Muscle of back (tissue), 13 donors: ENCODE measurements at places on chromosomes 7 and 10.

DNA sequence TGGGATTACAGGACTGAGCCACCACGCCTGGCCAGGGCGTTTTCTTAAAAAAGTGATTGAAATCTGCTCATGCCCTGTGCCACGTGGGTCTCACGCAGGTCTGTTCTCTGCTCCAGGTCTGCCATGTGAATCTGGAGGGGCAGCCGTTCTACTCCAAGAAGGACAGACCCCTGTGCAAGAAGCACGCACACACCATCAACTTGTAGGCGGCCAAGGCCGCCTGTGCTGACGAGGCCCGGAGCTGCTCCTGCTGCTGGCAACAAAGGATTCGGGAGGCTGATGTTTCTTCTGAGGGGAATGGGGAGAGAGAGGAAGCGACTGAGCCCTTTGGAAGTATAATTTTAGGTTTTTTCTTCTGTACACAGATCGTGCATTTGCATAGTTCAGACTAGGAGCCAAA lies 23.6 kb upstream of the BMPR1A start:
- DNase-seq, result no peak

DNA sequence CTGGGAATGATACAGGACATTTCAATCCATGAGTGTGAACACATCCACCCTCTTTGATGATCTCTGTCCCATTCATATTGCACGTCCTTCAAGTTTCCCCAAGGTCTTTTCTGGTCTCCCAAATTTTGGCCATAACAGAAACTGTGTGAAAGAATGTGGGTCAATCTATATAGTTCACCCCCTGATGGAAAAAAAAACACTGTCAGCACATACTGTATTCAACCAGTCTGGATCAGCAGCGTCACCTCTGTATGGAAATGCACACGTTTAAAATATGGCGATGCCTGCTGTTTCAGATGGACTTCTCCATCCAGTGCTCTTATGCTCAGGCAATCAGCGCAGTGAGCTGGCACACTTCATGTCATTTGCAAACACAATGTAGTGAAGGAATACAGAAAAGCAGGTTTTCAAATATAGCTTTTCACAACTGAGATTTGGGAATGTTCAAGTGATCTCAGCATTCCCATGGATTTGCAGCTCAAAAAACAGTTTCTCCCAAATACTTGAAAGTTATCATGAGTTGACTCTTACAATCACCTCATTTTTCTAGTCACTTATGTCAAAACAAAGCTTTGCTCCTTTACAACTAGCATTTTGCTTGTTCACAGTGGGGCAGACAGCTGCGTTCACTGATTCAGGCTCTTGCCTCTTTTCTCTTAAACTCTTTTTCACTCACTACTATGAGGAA lies 61.1 kb downstream of the FAM13C start:
- DNase-seq, result no peak

GRCh38 chr10:3766046-3766756 lies 18.8 kb downstream of the KLF6 start:
- no peak for DNase-seq

- no peak for DNase-seq
Measured at GRCh38 chr7:68718097-68718551, 880.2 kb upstream of the AUTS2 start.

DNA sequence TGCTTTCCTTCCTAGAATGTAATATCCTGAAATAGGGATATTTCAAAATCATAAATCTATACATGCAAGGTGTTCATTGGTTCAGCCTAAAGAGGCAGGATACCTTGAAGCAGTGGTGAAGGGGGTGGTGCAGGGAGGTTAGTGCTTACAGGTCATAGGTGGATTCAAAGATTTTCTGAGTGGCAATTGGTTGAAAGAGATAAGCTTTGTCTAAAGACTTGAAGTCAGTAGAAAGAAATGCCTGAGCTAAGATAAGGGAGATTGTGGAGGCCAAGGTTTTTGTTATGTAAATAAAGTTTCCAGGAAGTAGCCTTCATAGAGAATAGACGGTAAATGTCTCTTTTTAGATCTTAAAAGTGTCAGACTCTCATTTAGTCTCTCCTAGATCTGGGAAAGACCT lies 741.2 kb upstream of the ZWINT start:
- no peak for DNase-seq

- no peak for DNase-seq
Measured at GRCh38 chr10:119319161-119319919, 112.0 kb downstream of the GRK5 start.

DNA sequence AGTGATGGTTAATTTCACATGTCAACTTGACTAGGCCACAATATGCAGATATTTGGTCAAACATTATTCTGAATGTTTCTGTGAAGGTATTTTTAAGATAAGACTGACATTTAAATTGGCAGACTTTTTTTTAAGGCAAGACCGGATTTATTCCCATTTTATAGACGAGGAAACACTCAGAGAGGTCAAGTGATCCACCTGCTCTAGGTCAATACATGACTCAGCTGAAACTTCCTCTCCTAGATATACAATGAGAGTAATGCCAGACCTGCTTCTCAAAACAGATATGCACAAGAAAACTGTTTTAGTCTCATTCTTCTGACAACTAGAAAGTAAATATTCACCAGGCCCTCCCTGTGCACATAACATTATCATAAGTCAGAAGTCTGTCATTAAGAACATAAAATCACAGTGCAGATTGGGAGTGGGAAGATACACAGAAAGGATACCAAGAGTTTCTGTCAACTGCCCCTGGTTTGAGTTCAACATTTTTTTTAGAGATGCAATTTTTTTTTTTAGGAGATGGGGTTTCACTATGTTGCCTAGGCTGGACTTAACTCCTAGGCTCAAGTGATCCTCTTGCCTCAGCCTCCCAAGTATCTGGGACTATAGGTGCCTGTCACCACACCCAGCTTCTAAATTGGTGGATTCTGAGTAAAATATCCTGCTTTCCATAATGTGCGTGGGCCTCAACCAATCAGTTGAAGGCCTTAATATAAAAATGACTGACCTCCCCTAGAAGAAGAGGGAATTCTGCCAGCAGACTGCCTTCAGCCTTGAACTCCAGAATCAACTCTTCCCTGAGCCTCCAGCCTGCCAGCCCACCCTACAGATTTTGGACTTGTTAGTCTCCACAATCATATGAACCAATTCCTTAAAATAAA lies 121.4 kb downstream of the ZFAND4 start:
- no peak for DNase-seq

DNA sequence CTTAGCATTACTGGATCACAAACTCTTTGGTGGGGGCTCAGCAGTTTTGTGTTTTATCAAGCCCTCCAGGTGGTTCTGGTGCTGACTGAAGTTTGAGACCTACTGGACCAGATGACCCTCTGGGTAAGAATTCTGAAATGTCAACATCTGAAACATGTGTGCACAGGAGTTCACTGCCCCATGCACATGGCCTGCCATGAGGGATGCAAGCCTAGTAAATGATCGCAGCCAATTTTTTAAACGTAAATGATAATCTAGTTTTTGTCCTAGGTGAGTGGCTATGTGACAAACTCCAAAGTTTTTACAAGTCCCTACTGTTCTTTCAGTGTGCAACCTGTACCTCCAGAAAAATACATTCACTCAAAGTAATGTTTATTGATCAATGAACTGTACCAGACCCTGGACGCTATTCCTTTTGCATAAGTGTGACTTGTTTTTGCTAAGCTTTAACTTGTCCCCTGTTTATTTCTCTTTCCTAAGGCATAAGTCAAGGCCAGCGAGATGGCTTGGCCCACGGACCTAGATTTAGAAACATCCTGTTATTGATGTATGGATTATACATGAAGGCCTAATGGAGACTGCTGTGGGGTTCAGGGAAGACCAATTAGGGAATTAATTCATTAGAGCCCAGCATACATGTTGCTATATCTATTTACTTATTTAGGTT lies 531.1 kb downstream of the LRMDA start:
- no peak for DNase-seq

GRCh38 chr10:130387936-130388580 lies 251.9 kb downstream of the GLRX3 start:
- DNase-seq, result no peak

DNA sequence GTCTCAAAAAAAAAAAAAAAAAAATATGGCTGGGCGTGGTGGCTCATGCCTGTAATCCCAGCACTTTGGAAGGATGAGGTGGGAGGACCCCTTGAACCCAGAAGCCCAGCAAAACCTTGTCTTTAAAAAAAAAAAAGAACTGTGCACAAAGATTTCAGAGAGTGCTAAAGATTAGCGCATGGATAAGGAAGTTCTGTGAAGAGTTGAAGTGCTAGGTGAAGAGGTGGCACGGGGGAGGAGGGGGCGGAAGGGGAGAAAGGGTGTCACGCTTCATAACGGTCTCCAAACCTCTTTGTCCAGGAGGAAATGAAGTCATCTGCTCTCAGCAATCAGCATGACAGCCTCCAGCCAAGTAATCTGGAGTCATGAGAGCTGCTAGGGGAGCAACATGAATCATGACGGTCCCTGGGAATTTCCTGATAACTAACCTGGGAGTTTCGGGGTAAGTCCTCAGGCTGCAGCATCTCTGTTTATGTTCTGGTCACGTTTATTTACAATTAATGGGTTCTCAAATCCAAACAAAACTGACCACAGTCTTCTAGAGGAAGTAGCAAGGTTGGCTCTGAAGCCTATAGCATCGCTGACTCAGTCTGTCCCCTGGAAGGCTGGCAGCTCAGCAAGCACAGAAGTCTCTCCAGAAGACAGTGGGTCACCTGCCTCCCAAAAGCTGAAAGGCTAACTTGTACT lies 1.9 kb upstream of the PLAU start:
- peak; percentile 63 for DNase-seq

DNA sequence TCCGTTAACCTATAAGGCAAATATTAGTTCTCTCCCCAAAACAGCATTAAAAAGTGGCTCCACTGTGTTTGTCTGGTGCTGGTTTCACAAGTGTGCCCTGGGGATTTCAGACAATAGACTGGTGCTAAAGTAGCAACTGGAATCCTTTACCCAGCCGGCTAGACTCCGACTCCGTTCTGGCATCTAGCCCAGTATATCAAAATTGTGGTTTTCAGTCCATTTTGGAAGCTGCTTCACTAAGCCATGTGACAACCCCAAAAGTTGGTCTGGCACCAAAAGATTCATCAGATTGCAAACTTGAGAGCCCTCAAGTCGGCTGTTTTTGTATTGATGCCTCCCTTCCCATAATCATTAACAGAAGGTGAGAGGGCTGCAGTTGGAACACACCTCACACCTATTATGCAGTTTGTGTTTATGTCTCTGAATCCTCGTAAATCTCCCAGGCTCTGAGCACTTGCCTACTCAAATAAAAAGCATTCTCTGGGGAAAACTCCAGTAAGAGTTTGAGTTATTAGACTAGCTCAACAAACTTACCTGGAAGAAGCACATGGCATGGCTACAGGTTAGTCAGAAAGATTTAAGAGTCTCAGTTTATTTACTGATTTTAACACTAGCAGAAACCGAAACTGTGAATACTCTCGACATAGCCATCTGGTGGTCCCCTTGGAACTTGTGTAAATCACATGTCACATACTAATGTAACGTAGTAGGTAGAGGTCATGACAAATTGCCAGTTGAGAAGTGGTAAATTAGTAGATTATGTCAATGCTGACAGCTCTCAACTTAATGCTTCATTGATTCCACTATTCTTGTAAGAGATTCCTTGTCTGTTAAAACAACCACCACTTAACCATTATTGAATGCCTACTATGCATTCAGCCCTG lies 14.8 kb upstream of the WNT16 start:
- no peak for DNase-seq

DNA sequence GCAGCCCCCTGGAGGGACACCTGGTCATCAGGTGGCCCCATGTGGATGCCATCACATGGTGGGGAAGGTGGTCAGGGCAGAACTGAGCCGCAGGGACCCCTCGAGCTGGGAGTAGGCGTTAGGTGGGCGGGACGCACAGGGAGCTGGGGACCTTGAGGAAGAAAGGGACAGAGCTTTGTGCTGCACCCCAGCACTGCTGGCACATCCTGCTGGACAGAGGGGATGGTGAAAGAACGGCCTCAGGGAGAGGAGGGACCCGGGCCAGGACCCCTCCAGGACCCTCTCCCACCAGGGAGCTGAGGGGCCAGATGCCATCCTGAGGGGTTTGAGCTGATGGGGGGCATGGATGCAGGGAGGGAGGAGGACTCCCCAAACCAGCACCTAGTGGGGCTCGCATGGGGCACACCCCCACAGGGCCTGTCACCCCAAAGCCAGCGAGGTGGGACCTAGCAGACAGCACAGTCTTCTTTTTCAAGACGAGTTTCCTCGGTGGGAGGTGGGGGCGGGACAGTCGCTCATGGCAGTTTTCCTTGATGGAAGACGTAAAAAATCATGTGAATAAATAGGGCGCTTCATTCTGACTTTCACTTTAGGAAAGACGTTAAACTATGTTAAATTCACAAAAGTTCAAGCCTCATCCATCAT lies 43.3 kb downstream of the STK32C start:
- DNase-seq, result no peak

- DNase-seq, result no peak
Measured at GRCh38 chr10:35424680-35425285, 88.5 kb downstream of the CCNY start.

DNA sequence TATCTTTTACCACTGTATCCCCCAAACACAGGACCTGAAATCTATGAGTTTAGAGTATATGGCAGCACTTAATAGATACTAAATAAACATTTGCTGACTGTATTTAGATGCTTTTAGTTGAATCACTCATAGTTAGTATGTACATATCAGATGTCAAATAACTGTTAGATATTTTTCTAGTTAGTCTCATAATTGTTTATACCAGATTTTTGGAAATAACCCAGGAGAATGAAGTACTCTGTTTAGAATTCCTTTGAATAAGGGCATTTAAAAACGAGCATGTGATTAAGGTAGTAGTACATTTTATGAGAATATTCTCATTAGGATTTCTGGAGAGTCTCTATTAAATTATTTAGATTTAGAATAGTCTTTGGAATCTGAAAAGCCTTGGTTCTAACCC lies 22.3 kb upstream of the ZEB1 start:
- DNase-seq, result no peak

DNA sequence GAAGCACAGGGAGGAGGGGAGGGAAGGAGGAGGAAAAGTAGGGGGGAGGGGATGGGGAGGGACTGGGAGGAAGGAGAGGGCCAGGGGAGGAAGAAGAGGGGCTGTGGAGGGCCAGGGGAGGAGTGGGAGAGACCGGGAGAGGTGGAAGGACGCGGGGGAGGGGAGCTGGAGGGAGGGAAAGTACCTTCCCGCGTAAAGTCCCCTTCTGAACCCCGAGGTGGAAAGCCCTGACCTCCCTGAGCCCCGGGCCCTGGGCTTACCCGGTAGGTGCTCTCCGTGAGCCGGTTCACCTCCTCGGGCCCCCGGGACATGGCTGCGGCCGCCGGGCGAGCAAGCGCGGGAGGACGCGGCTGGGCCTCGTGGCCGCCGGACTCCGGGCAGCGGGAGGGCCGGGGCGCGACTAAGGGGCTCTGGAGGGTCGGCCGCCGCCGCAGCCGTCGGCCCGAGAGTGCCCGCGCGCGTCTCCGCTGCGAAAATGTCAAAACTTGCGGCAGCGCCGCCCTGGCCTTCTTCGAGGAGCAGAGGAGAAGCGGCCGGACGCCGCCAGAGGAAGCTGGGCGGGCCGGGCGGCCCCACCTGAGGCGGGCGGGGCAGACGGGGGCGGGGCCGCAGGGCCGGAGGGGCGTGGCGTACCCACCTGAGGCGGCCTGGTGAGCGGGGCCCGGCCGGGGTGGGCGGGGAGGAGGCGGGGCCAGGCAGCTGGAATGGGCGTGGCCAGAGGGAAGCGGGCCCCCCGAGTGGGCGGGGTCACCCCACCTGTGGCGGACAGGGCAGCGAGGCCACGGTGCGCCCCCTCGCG lies at the start of gene BAIAP2L1:
TSS of gene BAIAP2L1 (minus strand) at position 549 of the 799 bp plus-strand sequence. CDS start at position 311, 238 bp downstream.
- peak; percentile 70 for DNase-seq

GRCh38 chr7:36440880-36441279 lies 51.2 kb downstream of the ANLN start:
- DNase-seq, result peak; percentile 6

- no peak for DNase-seq
Measured at GRCh38 chr7:154188330-154188729, 136.1 kb downstream of the DPP6 start.

- DNase-seq, result no peak
Measured at GRCh38 chr10:124520558-124521428, 59.2 kb downstream of the LHPP start.
